Activated T-helper 17 cell treated with anti-CD3 and anti-CD28 coated beads, Interleukin-2, amount 50 U/mL, for 72 hours (primary cell): ENCODE measurements at places on chromosomes 2 and 18.

DNA sequence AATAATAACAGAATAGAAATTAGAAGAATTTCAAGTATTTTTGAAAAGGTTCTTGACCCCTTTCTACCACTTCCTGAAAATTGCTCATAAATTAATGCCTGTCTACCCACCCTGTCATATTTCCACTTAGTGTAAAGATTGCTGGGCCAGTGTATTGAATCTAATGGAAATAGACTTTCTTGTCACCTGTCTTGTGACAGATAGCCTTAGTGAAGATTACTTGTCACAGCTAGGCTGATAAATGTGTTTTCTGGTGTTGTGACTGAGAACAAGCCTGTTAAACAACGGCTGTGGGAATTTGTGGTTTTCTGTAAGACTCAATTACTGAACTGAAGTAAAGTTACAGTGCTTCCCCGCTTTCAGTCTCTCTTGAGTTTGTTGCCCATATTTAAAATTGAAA lies 37.0 kb downstream of the PIK3C3 start:
- no peaks in the 10 kb centered on the region for H3K4me1 ChIP-seq
- no peaks in the 10 kb centered on the region for H3K27me3 ChIP-seq
- no peak overlapping the region for H3K4me3 ChIP-seq
- H3K27ac ChIP-seq = no peak overlapping the region
- H3K36me3 ChIP-seq = peaks cover 89% of the 10 kb centered on the region

DNA sequence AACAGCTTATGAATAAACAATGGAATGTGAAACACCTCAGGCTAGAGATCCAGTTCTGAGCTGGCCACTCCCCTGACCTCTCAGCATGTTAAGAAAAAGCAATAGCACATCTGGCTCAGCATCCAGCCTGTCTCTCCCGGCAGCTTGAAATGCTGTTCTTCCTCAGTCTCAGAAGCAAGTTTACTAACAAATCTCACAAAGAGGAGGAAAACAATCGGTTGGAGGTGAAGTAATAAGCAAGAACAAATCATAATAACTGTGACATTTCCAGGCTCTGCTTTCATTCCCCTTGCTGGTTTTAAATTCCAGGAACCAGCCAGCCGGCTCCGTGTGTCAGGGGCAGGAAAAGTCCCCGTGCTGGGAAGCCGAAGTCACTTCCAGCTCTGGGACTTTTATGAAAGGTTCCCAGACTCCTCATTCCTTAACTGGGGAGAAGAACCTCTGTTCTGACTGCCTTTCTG lies 133.9 kb upstream of the ARL4C start:
- no peak overlapping the region for H3K4me3 ChIP-seq
- H3K27me3 ChIP-seq = peaks cover 28% of the 10 kb centered on the region
- no peak overlapping the region for H3K27ac ChIP-seq
- H3K4me1 ChIP-seq = no peaks in the 10 kb centered on the region
- ATAC-seq = no peak

DNA sequence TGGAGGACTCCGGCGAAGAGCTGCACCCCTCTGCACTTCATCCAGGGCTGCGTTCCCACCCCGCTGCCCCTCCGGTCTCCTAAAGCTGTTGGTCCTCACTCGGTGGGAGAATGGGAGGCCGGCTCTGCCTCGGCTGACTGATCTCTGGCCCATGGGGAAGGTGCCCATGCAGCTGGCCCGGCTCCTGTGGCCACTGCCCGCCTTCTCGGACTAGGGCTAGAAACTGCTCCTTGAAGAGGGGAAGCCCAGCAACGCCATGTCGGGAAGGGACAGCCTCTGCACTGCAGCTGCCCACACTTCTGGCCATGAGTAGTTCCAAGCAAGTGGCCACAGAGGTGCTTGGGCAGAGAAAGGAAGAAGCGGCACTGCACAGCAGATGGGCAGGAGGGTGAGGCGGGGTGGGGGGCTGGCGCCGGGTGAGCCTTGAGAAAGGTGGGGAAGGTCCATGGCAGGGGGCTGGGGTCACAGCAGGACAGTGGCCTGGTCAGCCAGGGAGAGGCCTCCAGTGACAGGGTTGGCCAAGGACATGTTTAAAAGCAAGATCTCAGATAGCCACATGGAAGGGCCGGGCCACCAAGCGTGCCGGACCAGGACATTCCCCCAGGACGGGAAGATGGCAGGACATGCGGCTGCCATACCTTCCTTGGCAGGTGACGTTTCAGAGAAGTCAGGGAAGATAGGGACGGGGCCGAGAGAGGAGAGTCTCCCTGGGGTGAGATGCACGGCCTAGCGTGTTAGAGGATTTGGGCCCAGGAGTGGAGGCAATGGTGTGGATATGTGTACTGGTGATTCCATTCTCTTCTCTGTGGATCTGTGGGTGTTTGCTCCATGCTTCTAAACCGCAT lies 158.8 kb upstream of the HDAC4 start:
- peaks cover 1% of the 10 kb centered on the region for H3K27me3 ChIP-seq
- H3K36me3 ChIP-seq = no peaks in the 10 kb centered on the region
- H3K27ac ChIP-seq = no peak overlapping the region
- no peak for ATAC-seq

DNA sequence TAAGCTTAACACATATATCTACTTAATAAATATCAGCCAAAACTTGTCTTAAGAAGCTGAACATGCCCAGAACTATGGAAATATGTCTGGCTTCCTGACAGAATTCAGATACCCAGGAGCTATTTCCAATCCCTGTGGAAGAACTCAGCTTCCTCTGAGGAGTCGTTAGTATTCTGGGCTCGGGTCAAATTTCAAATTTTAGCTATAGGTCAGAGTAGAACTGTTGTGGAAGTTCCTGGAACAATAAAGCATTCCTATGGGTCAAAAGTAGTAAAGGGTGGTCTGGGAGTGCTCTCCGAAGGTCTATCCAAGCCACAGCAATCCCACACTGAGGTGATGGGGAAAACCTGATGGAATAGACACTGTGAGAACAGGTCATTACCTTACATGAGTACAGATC lies 342.7 kb upstream of the CHST9 start:
- H3K27ac ChIP-seq = no peak overlapping the region
- no peak for ATAC-seq
- no peak overlapping the region for H3K4me3 ChIP-seq
- H3K27me3 ChIP-seq = no peaks in the 10 kb centered on the region

GRCh38 chr18:23485386-23485785 lies 17.9 kb upstream of the RMC1 start:
- H3K4me1 ChIP-seq = peaks cover 5% of the 10 kb centered on the region
- ATAC-seq = no peak
- no peaks in the 10 kb centered on the region for H3K27me3 ChIP-seq
- no peak overlapping the region for H3K4me3 ChIP-seq
- H3K36me3 ChIP-seq = peaks cover 31% of the 10 kb centered on the region
- H3K27ac ChIP-seq = no peak overlapping the region

DNA sequence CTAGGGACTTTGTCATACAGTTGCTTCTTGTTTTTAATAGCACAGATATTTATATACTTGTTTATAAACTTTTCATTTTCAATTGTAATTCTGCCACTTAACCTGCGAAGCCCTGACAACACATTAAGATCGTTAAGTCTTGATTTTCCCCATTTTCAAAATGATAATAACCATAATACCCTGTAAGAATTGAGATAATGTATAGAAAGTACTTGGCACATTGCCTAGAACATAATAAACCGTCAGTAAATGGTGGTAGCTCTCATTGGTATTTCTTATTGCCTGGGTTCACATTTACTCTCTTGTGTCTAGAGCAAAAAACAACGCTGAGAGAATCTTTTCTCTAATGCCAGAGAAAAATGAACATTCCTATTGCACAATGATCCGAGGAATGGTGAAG lies 18.6 kb downstream of the PTCD3 start:
- ATAC-seq = no peak
- H3K27ac ChIP-seq = peak overlapping the region; percentile 30
- H3K4me3 ChIP-seq = no peak overlapping the region
- H3K4me1 ChIP-seq = no peaks in the 10 kb centered on the region
- H3K27me3 ChIP-seq = no peaks in the 10 kb centered on the region
- H3K36me3 ChIP-seq = peaks cover 100% of the 10 kb centered on the region

DNA sequence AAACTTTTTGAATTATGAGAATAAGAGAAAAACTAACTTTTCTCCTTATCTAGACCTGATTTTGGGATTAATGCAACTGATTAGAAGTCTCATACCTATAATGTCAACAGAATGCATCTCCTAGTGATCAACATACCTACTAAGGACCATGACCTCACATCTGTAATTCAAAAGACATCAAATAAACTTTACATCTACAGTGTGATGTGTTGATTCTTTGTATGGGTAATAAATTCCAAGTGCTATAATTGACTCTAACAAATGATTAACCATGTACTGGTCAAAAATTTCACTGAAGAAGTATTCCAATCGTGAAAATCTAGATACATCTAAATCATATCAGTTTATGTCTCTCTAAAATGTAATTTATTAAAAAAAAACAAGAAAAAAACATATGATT lies 84.5 kb downstream of the STRN start:
- H3K4me3 ChIP-seq = no peak overlapping the region
- no peaks in the 10 kb centered on the region for H3K27me3 ChIP-seq
- no peaks in the 10 kb centered on the region for H3K4me1 ChIP-seq
- no peak overlapping the region for H3K27ac ChIP-seq
- H3K36me3 ChIP-seq = peaks cover 77% of the 10 kb centered on the region

DNA sequence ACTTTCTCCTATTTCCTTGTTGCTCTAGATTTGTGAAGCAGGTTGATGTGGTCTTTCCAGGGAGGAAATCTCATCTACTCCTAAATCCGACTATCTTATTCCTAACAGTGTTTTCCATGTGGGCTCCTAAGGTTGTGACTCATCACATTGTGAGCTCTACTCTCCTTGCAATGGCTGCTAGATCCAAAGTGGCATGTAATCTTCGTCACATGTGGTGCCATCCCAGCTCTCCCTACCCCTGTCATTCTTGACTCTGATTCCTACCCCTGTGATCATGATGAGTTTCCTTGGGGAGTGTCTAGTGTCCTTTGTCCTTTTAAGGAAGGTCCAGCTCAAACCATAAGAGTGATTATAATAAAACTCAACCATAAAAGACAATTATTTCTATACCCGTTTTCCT lies 47.3 kb upstream of the GULP1 start:
- no peak overlapping the region for H3K4me3 ChIP-seq
- H3K27me3 ChIP-seq = no peaks in the 10 kb centered on the region
- no peaks in the 10 kb centered on the region for H3K4me1 ChIP-seq
- no peak for ATAC-seq

- H3K36me3 ChIP-seq = peaks cover 43% of the 10 kb centered on the region
- ATAC-seq = no peak
- no peaks in the 10 kb centered on the region for H3K4me1 ChIP-seq
- H3K27me3 ChIP-seq = no peaks in the 10 kb centered on the region
- no peak overlapping the region for H3K27ac ChIP-seq
Measured at GRCh38 chr2:158667586-158667985, 127.5 kb upstream of the DAPL1 start.

- H3K36me3 ChIP-seq = no peaks in the 10 kb centered on the region
- H3K4me3 ChIP-seq = no peak overlapping the region
- peaks cover 53% of the 10 kb centered on the region for H3K27me3 ChIP-seq
Measured at GRCh38 chr2:240280621-240281020, 140.2 kb upstream of the OTOS start.

GRCh38 chr2:134041877-134042276 lies 212.0 kb upstream of the MGAT5 start:
- no peak for ATAC-seq
- H3K27ac ChIP-seq = no peak overlapping the region
- peaks cover 7% of the 10 kb centered on the region for H3K4me1 ChIP-seq
- no peak overlapping the region for H3K4me3 ChIP-seq
- H3K27me3 ChIP-seq = peaks cover 5% of the 10 kb centered on the region

DNA sequence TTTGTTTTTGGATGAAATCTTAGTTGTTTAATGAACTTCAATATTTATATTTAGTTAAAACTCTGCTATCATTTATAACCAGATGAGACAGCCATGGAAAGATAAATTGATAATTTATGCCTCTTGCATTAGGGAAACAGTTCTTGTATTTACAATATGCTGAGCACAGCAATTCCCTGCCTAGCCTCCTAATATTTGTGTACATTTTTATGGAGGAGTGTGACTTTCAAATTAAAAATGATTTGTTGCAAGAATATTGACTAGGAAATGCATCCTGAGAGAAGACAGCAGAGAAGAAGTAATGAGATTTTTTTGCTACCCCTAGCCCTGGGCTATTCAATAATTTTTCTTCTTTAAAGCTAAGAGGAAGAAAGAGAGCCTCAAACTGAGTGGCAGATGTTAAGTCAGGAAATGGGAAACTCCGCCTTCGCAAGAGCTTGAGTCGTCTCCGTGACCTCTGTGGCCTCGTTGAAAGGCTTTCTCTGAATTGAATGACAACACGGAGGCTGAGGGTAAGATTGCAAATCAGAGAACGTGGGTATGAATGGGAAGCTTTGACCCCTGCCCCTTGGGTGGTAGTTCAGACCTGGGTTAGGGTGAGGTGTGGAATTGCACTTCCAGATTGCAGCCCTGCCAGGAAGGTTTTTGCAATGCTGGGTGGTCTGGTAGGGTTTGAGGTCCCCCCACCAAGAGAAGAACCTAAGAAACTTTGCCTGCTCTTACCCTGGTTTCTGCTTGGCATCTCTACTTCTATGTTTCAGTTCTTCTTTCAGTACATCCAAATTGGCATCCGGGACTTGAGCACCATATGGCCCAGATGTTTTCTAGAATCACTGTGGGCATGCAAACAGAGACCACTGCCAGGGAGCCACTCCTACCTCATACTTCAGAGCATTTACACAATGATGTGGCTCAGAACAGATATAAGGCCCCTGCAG lies 210.3 kb upstream of the RBMS1 start:
- H3K27ac ChIP-seq = no peak overlapping the region
- peak; percentile 79 for ATAC-seq
- no peaks in the 10 kb centered on the region for H3K27me3 ChIP-seq
- peaks cover 14% of the 10 kb centered on the region for H3K4me1 ChIP-seq

- H3K36me3 ChIP-seq = no peaks in the 10 kb centered on the region
- no peaks in the 10 kb centered on the region for H3K27me3 ChIP-seq
- H3K27ac ChIP-seq = no peak overlapping the region
- H3K4me3 ChIP-seq = no peak overlapping the region
- H3K4me1 ChIP-seq = no peaks in the 10 kb centered on the region
Measured at GRCh38 chr18:60292186-60292585, 80.4 kb downstream of the MC4R start.

- no peak for ATAC-seq
- H3K27me3 ChIP-seq = no peaks in the 10 kb centered on the region
- no peaks in the 10 kb centered on the region for H3K4me1 ChIP-seq
Measured at GRCh38 chr18:79921984-79922965, 29.2 kb downstream of the SLC66A2 start.

- H3K4me1 ChIP-seq = no peaks in the 10 kb centered on the region
- H3K27ac ChIP-seq = no peak overlapping the region
- H3K36me3 ChIP-seq = no peaks in the 10 kb centered on the region
- no peak for ATAC-seq
- peaks cover 16% of the 10 kb centered on the region for H3K27me3 ChIP-seq
Measured at GRCh38 chr2:120634533-120634932, 101.1 kb upstream of the GLI2 start.

DNA sequence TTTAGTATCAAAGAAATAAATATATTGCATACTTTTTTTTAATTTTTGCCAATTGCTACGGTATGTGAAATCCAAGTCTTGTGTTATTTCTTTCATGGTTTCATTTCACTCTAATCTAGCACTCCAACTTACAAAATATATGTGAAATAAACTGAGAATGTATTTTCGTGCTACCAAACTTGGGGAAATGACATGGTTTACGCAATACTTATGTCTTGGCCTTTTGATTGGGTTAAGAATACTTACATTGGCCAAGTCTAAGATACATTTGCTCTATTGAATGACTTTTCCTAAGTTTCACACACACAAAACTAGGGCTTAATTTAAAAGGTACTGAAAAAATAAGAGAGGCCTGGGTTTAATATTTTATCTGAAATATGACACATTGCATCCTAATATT lies 80.5 kb downstream of the VRK2 start:
- H3K27me3 ChIP-seq = no peaks in the 10 kb centered on the region
- H3K27ac ChIP-seq = no peak overlapping the region
- H3K4me1 ChIP-seq = no peaks in the 10 kb centered on the region
- no peak for ATAC-seq
- H3K36me3 ChIP-seq = peaks cover 29% of the 10 kb centered on the region
